ENCODE measurements at places on chromosomes 12 and 14.

DNA sequence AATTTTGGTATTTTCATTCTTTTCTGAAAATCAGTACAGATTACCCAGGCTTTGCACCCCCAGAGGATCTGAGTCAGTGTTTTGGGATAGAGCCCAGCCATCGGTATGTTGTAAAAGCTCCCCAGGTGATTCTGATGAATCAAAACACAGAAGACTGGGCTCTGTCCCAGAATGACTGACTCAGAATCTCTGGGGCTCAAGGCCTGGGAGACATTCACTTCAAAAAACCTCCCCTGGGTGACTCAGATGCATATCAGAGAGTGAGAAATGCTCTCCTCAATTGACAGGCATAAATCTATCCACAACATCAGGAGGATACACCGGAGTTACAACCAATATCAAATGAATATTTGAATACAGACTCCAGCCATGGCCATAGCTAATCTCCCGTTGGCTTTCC lies 32.6 kb downstream of the SLC35F4 start:
- DNase-seq = no peak

DNA sequence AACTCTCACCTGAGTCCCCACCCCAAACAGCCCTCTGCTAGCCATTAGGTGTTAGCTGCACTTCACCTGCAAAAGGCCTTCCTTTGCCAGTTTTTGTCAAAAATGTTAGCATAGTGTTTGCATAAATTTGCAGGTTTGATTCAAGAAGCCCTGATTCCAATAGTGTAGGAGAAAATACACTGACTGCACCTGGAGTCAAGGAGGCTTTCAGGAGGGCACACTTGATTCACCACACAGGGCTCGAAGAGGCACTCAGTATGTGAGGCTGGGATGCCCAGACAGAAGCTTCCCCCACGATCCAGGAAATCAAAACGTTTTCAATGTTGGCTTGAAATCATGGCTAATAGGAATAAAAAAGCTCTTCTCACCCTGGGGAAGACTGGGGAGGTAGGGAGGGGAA lies 40.5 kb upstream of the DDX11 start:
- DNase-seq = no peak

DNA sequence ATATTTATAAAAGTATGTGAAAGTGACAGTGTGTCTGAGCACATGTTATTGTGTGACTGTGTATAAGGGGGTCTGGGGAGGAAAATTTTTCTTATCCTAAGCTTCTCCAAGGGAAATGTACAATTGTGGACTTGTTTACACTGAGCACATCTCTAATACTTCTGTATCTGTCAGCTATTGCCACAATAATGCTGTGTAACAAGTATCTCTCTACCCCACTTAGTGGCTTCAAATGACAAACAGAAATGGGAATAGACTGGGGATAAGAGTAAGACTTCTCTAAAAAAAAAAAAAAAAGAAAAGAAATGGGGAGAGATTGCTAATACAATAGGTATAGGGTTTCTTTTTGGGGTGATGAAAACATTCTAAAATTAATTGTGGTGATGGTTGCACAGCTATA lies 44.3 kb upstream of the CCDC63 start:
- DNase-seq = no peak

- DNase-seq = no peak
Observed at GRCh38 chr12:6416596-6416995, 28.2 kb upstream of the CD27 start.

DNA sequence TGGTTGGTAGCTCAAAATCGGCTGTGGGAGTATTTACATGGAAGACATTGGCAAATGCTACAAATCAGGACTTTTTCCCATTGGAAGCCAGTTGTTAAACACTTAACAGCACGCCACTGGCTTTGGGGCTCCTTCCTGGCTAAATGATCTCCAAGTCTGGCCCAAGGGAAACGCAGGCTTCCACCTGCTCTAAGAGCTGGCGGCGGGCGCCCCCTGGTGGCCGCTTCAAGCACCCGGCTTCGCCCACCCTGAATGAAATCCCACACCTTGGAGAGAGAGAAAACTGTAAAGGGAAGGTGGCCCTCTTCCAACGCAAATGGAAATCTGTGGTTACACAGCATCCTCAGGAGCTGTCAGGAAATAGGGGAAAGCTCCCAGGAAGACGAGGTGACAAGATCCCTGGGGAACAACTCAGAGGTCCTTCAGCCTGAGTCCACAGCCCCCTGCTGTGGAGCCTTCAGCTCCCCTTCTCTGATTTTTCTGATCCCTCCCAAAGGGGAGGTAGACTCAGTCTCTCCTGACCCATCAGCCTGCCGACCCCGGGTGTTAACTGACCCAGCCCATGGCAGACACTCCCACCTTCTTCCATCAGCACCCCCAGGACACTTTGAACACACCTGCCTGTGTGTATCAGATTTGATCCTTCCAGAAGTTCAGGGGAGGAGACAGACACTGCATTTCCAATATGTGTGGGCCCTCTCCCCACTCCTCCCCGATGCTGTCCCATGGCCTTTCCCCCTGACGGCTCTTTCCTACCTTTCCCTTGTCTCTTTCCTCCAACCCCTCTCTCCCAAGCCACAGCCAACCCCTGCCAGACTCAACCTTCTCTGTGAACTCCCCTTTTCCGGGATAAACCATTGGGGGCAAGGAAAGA lies 15.4 kb downstream of the SELPLG start:
- peak; percentile 88 for DNase-seq
